ENCODE measurements at places on chromosomes 2 and 18.

DNA sequence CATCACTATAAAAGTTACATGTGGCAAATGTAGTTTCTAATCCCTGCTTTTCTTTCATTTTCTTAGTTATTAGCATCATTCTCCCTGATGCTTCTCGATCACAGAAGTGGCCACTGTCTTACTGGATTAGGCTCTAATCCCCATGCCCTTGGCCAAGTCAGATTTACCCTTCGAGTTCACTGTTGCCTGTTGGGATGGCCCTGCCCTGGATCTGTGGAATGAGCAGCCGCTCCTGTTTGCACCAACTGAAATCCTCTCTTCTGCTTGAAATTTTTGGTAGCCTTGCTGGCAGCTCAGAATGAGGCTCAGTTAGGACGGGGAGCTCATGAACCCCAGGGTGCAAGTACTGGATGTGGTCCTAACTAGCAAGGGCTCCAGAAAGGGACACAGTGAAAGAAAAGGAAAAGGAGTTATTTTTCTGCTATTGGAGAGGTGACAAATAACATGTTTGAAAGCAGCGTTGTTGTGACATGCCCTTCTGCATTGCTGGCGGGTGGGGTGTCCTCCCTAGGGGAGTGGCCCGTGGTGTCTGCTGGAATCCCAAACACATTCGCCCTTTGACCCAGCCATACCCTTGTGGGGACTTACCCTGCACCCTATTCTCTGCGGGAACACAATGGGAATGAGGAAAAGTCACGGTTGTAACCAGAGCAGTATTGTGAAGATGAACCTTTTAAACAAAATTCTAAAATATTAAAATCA lies 34.5 kb downstream of the RBFA start:
- no peak for DNase-seq

DNA sequence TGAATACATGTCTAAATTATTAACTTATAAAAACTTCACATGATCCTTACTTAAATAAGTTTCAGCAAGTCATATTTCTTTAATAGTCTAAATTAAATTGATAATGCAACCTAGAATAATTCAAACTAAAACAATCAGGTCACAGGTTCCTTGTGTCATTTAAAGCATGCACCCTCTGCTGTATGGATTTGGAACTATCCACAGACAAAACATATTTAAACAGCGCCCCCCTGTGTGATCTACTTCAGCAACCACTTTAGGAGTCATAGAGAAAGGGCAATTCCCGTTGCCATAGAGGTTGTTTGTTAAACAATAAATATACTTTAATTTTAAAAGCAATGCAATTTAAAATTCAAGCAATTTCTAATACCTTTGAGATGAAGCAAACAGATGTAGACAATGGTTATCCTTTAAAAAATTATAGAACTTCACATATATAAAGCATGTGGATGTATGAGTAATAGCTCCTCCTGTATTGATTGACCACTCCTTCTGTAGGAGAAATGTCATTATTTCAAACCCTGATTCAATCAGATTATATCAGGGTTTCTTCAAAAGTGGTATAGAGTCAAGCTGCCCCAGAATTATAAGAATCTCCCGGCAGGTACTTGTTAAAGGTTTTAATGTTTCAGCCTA lies 21.2 kb downstream of the GRB14 start:
- DNase-seq: no peak

GRCh38 chr2:174023591-174024523 lies 58.7 kb upstream of the SP3 start:
- DNase-seq: peak; percentile 48

- DNase-seq: no peak
These were observed 23.6 kb upstream of the KYNU start for GRCh38 chr2:142853912-142854311.

DNA sequence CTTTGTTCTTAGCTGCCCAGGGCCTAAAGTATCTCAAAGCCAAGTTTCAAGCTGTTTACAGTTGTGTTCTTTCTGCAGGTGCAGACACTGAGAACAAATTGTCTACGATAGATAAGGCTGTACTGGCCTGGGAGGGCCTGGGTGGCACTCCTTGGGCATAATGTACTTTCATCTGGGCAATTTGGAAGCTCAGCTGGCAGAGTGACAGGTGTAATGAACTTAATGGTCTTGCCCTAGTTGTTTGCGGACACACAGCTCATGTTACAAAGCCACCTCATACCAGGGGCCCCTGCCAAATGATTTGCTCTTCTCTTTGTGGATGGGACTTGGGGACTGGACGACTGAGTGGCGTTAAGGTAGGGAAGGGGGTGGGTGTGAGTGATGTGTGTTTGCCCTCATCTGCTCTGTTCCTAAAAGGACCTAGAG lies 4.3 kb downstream of the LDLRAD4 start:
- DNase-seq: no peak

GRCh38 chr18:48761582-48761981 lies 189.2 kb downstream of the SMAD7 start:
- DNase-seq: no peak

GRCh38 chr2:240822280-240822847 lies 2.3 kb upstream of the KIF1A start:
- no peak for DNase-seq

DNA sequence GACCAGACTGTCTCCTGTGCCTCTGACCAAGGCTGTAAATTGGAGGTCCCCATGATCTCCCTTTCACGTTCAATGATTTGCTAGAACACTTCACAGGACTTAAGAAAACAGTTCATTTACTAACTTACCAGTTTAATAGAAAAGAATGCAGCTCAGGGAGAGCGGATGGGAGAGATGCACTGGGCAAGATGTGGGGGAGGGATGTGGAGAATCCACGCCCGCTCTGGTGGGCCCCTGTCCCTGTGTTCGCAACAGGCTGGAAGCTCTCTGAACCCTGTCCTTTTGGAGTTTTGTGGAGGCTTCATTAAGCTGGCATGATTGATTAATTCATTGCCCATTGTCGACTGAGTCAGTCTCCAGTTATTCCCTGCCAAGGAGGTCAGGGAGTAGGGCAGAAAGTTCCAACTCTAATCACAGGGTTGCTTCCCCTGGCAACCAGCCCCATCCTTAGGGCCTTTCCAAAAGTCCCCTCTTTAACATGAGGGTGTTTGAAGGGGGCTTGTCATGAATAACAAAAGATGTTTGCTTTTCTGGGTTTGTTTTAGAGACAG lies 257.1 kb downstream of the ACKR3 start:
- DNase-seq: no peak

- DNase-seq: no peak
These were observed 78.7 kb upstream of the PNPT1 start for GRCh38 chr2:55772109-55772980.

GRCh38 chr2:204110338-204110741 lies 173.8 kb downstream of the ICOS start:
- no peak for DNase-seq

GRCh38 chr2:233855345-233855744 lies 1.0 kb upstream of the HJURP start:
- DNase-seq: no peak

- no peak for DNase-seq
These were observed 88.5 kb upstream of the COPS8 start for GRCh38 chr2:236997069-236997715.

- no peak for DNase-seq
These were observed 65.5 kb downstream of the BCL2L11 start for GRCh38 chr2:111186121-111186715.

Measured in brain (organoid and tissue), 16 donors.